ENCODE measurements at places on chromosomes 16 and 17.

- no peak for DNase-seq
These were observed 46.2 kb upstream of the TNRC6A start for GRCh38 chr16:24683250-24683649.

GRCh38 chr16:1188432-1189189 lies 35.7 kb downstream of the CACNA1H start:
- peak; percentile 78 for DNase-seq

DNA sequence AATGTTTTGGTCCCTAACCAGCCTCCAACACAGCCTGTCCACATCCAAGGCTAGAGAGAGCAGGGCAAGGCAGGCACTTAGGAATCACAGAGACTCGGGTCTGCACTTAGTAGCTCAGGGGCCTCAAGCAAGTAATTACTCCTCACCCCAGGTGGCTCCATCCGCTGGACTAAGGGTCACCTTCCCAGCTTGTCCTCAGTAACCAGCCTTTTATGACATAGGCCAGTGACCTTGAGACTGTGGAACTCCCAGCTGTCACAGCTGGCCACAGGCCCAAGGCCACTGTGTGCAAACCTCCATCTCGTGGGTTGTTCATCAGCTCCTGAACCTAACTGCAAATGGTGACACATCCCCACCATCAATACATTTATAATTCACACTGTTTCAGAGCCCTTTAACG lies 68.6 kb downstream of the CDYL2 start:
- DNase-seq = no peak

GRCh38 chr17:42760652-42761581 lies at the start of gene RAMP2:
Gene RAMP2 (plus strand): TSS chr17:42761227. CDS start chr17:42761262, 35 bp downstream.
- peak; percentile 40 for DNase-seq

- no peak for DNase-seq
These were observed 9.9 kb downstream of the LGALS3BP start for GRCh38 chr17:78969865-78970264.

GRCh38 chr17:59892251-59892923 lies 356 bp downstream of the TUBD1 start:
- no peak for DNase-seq

DNA sequence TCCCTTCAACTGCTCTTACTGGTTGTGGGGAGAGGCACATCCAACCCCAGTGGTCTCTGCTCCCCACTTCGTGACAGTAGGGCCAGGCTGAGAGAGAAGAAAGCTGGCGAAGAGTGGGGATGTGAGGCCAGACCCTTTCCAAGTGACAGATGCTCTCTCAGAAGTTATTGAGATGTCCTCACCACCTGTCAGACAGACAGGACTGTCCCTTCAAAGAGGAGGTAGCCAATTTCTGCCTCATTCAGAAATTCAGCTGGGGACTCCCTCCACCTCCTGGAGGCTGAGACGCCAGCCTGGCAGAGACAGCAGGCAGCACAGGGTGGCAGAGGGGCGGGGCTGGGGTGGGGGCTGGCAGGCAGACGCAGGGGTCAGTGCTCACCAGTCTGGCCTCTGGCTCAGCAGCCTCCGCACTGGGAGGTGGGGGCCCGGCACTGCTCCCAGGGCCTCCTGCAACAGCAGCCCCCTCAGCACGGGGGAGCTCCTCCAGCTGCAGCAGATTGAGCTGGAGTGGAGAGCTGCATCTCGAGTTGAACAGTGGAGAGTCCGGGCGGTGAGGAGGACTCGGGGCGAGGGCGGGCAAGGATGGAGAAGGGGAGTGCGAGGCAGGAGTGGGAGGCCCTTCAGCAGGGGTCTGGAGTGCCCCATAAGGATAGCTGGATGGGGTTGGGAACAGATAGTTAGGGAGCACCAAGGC lies 9.2 kb downstream of the PER1 start:
- DNase-seq = no peak

DNA sequence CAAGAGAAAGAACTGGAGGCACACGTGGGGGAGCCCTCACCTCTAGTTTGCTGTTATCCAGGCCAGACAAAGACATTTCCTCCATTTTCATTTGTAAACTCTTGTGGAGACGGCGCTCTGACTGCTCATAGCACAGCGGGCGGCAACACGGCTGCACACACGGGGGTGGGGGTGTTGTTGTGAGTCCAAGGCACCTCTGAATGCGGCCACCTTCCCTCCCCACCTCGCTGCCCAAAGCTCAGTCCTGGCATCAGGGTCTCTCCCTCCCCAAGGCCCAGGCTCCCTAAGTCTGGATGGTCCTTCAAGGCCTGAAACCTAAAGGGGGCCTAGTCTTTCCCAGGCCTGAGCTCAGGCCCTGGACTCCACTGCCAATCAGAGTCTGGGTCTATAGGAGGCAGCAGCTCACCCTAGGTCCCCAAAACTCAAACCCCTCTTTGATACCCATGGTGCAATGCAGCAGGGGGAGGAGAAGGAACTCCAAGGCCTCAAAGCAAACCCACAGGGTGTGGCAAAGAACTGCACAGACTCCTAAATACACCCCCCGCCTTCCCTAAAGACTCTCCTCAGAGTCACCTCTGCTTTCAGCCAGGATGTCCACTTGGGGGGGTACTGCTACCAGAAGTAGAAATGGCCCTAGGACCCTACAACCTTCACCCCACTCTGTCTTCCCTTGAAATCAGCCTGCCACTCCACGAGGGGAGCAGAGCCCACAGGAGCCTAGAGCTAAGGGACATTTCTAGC lies 1.5 kb downstream of the ATXN7L3 start:
- peak; percentile 98 for DNase-seq

DNA sequence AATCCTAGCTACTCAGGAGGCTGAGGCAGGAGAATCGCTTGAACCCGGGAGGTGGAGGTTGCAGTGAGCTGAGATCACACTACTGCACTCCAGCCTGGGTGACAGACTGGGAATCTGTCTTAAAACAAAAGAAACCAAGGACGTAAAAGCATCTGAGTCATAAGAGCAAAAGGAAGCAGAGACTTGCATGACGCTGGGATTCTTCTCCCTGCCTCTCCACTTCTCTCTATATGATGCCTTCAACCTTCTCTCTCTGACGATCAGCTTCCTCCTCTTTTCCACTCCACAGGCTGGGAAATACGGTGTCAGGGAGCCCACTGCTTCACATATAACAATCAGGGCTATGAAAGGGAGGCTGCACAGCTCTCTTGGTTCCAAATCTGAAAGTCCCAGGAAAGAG lies 43.2 kb upstream of the CCL1 start:
- no peak for DNase-seq

- no peak for DNase-seq
These were observed 7.2 kb upstream of the AATK start for GRCh38 chr17:81173052-81173761.

DNA sequence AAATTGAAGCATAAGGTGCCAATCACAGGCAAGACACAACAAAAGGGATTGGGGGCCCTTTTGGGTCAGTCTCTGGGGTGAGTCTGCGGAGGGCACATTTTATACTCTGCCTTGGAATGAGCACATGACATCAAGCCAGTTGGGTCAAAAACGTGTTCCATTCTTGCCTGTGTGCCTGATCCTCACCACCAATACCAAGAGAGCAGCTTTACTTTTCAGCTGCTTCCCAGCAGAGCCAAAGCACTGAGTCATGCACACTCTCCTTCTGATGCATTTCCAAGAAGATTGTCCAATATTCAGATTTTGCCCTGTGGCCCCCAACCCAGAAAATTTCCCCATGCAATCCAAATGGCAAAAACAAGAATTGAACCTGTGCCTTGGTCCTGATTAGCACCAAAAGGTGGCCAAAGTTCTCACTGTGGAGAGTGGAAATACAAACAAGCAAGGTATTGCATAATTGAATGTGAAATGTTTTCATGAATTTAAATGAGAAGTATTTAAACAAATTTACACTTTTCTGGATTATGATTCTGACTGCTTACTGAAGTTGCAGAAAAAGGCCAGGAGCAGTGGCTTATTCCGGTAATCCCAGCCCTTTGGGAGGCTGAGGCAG lies 217.8 kb upstream of the SOX9 start:
- no peak for DNase-seq

All from hematopoietic multipotent progenitor cell treated with erythropoietin and hydrocortisone succinate and interleukin-3 and kit ligand, for 4 days (in vitro differentiated cells).